ENCODE measurements at places on chromosomes 5 and 9. TPM values are rescaled to one million over a fixed set of nuclear protein-coding genes. Genes with fewer than 3 reads are reported as not detected.

- DNase-seq: no peak
These were observed 16.6 kb upstream of the DCAF12 start for GRCh38 chr9:34143116-34143515.

DNA sequence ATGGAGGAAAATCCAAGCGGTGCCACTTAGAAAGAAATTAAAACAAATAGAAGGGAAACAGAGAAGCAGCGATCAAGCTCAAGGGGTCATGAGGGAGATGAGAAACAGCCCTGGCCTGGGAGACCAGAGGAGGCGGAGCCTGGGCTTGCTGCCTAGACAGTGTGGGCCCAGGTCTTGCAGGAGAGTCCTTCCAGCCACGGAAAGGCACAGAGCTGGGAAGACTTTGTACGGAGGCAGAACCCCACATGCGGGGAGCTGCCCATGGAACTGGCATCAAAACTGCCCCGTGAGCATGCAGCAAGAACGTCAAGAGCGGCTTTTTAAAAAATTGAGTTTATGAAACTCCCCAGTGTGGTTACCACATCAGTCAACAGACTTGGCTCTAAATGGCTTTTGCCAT is 119.4 kb downstream of the IRX1 start:
- DNase-seq: no peak

C5orf52 gene
- total RNA-seq: not detected

FRMPD1 gene
- total RNA-seq: 8.4 TPM

FGF1 gene
- total RNA-seq: 1.8 TPM

- DNase-seq: no peak
These were observed 21.7 kb upstream of the DOLPP1 start for GRCh38 chr9:129058965-129059795.

DNA sequence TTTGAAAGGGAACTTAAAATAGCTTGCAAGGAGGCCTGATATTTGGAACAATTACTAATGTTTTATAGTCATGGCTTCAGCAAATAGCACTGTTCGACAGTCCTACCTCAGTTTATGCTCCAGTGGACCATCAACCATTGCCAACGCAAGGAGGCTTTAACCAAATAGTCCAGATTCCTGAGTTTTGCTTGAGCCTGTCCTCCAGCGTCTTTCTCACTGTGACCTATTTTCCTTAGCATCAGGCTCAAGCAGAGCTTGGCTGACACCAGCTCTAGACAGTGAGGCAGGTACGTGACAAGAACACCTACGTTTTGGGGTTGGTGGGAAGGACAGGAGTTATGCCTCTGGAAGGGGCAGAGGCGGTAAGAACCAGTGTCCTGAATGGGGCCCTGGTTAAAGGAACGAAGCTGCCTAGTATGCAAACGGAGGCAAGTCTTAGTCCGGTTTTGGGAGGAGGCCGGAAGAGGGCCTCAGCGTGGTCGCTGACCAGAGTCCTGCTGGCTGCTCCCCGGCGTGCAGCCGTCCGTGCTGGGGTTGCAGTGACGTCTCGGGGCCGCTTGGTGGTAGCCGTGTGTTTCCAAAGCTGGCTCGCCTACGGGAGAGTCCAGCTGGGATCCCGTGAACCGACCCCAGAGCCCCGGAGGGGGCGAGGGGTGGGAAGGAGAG is 998 bp upstream of the FGF18 start:
- DNase-seq: peak; percentile 85

GRCh38 chr9:94860678-94861588 is 134.4 kb downstream of the AOPEP start:
- DNase-seq: peak; percentile 98

OR1J4 gene
- total RNA-seq: not detected

ERBIN gene
- 62.8 TPM for total RNA-seq

GRCh38 chr9:107409581-107410389 is 79.8 kb downstream of the KLF4 start:
- no peak for DNase-seq

DNA sequence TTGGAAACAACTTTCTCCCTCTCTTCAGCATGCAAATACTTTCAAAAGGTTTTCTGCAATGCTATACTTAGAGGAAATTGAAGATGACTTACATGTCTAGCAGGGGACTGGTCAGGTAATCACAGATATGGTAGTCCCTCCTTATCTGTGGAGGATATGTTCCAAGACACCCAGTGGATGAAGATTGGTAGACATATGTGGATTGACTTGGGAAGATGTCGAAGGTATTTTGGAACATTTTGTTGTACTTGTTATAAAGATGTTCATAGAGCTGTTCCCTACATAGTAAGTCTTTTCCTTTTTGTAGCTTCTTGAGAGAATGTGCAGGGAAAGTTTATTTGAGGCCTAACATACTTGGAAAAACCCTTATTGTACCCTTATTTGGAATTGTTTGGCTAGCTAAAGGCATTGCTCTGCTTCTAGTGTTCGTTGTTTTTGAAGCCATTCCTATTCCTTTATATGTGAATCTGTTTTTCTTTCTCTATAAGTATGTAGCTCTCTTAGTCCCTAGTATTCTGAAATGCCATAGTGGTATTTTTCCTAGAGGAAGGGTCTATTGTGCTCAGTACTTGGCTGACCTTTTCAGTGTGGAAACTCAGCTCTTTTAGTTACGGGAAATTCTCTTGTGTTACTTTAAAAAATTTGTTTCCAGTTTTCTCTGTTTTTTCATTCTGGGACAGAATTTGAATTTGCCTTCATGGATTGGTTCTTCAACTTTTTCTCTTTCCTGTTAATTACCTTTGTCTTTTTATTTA is 25.7 kb downstream of the GPR151 start:
- no peak for DNase-seq

GRCh38 chr5:145943674-145944121 is 7.3 kb downstream of the SH3RF2 start:
- no peak for DNase-seq

FOXD1 gene
- total RNA-seq: 18.6 TPM

HTR4 gene
- total RNA-seq: not detected

DNA sequence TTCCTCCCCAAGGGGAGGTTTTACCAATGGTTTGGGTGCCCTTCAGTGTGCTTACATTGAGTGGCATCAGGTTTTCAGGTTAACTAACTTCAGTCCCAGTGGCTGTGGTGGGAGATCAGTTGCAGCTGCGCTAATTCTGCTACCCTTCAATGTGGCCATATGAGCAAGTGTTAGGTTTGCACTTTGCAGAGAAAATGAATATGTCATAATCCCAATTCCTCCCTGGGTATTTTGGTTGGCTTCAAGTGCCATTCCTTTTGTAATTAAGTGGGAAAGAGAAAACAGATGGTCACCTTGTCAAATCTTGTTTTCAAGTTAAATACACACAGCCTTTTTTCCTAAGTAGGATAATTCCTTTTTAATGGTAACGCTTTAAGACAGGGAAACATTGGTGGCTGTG is 236.2 kb downstream of the TLE4 start:
- DNase-seq: peak; percentile 15

WDR38 gene
- 0.16 TPM for total RNA-seq

- no peak for DNase-seq
These were observed 66.4 kb downstream of the EFNA5 start for GRCh38 chr5:107604146-107604910.

GRCh38 chr9:130450344-130451003 is 5.7 kb downstream of the ASS1 start:
- DNase-seq: no peak

DNA sequence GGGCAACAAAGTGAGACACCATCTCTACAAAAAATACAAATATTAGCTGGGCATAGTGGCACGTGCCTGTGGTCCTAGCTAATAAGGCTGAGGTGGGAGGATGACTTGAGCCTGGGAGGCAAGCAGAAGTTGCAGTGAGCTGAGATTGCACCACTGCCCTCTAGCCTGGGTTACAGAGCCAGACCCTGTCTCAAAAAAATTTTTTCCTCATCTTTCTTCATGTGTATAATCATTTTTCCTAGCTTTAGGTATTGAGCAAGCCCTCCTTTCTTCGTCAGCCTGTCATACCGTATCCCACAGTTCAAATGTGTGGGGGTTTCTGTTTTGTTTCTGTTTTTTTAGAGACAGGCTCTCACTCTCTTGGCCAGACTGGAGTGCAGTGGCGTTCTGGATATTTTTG is 41.3 kb downstream of the EHMT1 start:
- no peak for DNase-seq

DNA sequence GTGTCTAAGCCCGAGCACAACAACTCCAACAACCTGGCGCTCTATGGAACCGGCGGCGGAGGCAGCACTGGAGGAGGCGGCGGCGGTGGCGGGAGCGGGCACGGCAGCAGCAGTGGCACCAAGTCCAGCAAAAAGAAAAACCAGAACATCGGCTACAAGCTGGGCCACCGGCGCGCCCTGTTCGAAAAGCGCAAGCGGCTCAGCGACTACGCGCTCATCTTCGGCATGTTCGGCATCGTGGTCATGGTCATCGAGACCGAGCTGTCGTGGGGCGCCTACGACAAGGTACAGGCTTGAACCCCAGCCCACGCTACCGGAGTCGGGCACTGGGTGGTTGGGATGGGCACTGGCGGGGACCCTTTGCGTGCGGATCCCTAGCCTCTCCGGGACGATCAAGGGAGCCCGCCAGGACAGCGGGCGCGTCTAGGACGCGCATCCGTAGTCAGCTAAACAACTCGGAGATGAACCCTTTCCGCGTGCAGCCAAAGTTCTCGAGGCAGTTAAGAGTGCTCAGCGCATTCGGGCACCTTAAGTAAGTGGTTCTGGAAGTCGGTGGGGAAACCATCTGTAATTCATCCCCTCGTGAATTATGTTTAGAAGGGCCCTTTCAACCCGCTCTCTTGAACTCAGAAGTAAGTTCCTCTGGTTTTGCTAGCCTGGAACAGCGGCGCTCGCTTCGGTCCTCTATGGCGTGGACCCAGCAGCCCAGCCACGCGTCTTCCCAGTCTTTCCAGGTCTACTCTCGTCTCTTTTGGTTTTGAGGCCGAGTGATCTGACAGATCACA is 1.3 kb downstream of the KCNN2 start:
- no peak for DNase-seq

ACOT12 gene
- not detected for total RNA-seq

DNA sequence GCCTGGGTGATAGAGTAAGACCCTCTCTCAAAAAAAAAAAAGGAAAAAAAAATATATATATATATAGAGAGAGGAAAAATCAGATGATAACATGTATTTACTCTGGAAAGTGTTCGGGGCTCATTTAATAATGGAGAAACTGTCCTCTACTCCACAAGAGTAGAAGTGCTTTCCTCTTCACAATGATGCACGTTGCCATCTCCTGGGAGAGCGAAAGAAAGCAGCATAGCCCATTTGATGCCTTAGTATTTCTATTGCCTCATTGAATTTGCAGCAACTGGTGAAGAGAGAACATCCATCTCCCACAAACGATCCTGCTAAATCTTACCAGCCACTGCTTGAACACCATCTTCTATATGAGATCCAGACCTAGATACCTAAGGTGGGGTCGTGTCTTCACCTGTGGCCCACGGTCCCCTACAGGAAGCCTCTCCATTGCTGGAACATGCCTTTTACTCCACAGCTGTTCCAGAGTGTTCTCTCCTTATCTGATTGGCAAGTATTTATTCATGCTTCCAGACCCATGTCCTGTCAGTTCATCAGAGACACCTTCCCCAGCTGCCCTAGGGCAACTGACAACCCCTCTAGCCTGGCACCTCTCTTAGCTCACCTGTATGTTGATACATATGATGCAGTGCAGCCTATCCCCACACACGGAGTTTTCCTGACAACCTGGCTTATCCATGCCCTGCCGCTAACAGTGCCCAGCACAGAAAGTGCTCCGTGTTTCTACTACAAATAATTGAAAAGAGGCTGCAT is 115.3 kb downstream of the MARCHF11 start:
- no peak for DNase-seq

GRCh38 chr5:175107865-175108264 is 336.1 kb downstream of the DRD1 start:
- DNase-seq: no peak

PCDHB11 gene
- total RNA-seq: 3.9 TPM

ZFP37 gene
- 7.8 TPM for total RNA-seq

- DNase-seq: no peak
These were observed 31.2 kb downstream of the RFK start for GRCh38 chr9:76363032-76363395.

DNA sequence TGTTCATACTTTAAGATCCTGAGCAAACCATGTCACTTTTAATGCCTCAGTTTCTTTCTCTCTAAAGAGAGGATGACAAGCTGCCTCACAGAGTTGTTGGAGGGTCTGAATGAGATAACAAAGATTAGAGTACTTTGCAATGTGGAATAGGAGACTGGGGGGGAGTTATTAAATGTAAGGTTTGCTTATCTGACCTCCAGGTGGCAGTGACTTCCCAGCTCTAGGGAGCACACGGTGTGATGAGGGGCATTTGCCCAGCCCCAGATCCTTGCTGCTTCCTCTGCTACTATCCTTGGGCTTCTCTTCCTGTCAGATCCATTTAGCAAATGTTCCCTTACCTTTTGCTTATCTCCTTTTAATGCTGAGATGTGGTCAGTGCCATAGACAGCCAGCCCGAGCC is 30.7 kb downstream of the ENHO start:
- no peak for DNase-seq

ELAVL2 gene
- 34.1 TPM for total RNA-seq

SLC34A1 gene
- not detected for total RNA-seq

- no peak for DNase-seq
These were observed 617.9 kb upstream of the CDH18 start for GRCh38 chr5:20605732-20606525.

DNA sequence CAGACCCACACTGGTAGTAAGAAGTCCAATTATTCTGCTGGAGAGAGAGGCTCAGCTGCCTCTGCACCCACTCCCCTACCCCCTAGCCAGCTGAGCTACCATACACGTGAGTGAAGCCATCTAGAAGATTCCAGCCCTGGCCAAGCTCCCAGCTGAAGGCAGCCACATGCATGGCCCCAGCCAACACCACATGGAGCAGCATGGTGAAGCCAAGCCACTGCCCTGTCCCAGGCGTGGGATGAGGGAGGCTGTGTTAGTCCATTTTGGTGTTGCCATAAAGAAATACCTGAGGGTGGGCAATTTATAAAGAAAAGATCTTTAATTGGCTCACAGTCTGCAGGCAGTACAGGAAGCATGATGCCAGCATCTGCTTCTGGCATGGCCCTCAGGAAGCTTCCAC is 20.0 kb upstream of the VDAC1 start:
- no peak for DNase-seq

DNA sequence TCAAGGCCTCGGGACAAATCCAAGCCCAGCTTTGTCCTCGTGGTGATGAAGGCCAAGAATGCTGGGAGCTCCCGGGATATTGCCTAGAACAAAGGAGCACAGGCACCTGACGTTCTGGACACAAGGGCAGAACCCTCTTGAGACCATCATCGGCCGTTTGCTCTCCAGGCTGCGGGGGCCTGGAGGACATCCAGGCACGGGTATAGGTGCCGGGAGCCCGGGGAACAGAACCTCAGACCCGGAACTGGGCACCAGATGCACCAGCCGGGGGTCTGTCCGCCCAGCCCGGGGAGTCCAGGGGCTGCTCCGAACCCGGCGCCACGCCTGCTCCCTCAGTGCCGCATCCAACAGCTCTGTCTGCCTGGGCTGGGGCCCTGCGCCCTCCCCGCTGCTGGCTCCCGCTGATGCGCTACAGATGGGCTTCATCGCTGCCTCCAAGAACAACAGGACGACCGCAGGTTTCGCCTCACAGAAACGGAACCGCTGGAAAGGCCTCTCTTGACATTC is 88.0 kb downstream of the ADAMTS2 start:
- DNase-seq: no peak

Measured in myocyte (in vitro differentiated cells).